Activated CD4-positive, CD25-positive, alpha-beta regulatory T cell (primary cell): ENCODE measurements at places on chromosomes 2 and 18.

DNA sequence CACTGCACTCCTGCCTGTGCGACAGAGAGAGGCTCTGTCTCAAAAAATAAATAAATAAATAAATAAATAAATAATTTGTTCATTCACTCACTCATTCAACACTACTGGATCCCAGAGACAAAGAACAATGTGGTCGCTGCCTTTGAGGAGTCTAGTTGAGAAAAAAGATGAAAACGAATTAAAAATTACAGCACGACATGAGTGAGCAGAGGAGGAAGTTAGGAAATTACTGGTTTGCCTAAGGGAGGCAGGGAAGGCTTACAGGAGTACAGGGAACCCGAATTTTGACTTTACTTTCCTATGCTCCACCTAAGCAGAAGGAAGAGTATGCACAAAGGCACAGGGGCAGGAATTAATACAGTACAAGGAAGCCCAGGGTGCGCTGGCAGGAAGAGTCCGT lies 4.2 kb upstream of the KCMF1 start:
- DNase-seq, result no peak

DNA sequence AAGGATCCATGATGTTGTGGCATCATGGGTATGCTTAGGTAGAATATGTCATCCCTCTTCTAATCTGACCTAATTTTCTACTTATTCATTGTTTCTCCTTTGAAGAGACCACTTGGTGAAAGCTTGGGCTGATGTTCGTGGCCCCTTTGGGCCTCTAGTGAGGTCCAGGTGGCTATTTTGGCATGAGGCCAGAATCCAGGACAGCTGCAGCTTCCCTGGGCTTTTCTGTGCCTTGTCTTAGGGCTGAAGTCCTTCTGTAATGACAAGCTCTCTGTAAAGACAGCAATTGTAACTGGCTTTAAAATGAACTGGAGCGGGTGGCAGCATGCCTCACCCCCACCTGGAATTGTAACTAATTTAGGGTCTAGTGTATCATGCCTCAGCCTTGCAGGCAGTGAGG lies 15.6 kb upstream of the MC2R start:
- no peak for DNase-seq

- no peak for DNase-seq
Measured at GRCh38 chr18:67590571-67591141, 74.1 kb upstream of the DSEL start.

GRCh38 chr2:60262178-60262577 lies 291.3 kb downstream of the BCL11A start:
- DNase-seq, result no peak

DNA sequence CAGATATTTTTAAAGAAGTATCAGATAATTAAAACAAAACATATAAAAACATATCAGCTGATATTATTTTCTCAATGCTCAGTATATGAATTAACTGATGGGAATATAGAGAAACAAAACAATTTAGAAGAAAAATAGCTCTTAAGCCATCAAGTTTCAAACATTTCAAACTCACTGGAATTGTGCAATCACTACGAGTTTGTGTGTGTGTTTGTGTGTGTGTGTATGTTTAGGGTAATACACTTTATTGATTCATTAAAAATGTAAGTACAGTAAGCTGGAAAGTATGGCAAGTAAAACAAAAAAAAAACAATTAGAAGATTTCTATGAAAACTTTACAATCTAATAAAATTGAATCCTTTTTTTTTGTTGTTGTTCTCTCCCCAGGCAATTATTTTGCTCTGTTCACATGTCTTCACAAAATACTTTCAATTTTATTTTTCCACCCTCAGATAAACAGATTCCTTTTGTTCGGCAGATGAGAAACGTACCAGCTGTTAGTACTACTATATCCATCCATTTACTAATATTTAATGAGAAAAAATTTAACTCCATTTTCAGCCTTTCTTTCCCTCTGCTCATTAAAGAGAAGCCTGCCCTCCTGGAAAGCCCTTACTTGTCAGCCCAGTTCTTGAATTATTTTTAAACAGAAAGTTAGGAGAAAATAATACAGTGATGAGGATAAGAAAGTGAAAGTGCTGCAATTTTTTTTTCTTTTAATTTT lies 87.6 kb downstream of the SLC8A1 start:
- no peak for DNase-seq

- DNase-seq, result no peak
Measured at GRCh38 chr2:196985511-196986183, 59.1 kb upstream of the PGAP1 start.
